AG09309 (cell line): ENCODE measurements at places on chromosomes 7 and 10.

GRCh38 chr7:85483177-85483576, 296.3 kb upstream of the SEMA3D start:
- peak; percentile 72 for DNase-seq

- DNase-seq: no peak
Measured at GRCh38 chr7:155722118-155722517, 77.7 kb downstream of the RBM33 start.

DNA sequence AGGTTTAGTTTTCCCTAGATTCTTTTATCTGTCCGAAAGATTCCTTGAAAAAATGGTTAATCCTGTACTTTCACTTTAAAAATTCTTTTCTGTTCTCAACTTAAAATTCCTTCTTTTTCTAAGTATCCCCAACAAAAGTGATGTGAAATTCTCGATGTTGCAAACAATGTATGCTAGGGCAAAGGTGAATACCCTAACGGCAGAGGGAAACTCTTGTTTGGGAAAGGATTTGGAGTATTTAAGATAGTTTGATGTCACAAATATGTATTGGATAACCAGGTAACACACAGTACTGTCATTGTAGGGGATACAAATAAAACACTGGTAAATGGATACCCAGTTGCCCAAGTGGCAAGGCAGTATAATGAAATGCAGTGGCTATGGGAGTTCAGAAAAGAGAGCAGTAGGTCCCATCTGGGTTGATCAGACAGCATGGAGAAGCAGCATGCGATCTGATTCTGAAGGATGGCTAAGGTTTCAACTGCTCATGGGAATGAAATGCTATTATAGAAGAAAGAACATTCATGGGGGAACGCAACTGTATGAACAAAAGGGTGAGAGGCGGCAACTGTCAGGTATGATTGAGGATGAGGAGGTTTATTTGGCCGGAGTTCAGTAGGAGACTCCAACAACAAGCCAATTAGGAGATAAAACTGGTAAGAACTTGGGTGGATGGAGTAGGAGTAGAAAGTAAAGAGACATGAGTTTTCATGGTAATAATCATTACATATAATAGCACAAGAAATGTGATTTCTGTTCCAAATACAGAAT, 3.2 kb upstream of the EPC1 start:
- no peak for DNase-seq

GRCh38 chr10:103627111-103627892, 133.8 kb downstream of the NEURL1 start:
- DNase-seq: no peak

DNA sequence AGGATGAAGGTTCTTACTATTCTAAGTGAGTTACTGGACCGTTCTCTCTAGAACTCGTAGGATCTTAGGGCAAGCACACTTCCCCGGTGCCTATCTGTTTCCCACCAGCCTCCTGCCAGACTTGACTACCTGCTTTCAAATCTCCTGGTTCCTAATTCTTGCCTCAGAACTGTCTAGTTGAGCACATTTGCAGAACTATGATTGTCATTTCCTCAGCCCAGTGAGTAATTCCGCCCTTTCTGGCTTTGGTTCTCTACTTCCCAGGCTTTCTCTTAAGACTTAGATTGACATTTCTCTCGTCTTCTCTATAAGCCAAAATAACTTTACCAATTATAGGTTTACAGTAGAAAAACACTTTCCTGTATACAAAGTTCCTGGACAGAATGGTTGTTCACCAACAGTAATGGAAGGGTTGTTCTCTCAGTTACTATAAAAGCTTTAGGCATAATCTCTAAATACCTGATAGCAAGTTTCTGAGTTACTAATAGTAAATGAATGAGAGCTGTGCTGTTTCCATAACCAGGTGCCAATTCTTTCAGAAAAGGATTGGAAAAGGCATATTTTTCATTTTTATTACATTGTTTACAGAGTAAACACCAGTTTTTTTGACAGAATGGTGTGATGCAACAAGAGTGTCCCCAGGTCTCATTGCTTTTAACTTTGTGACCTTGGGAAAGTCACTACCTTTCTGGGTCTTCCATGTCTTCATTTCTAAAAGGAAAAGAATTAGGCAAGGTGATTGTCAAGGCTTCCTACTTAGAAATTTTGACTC, 41.1 kb downstream of the PLEKHA8 start:
- no peak for DNase-seq

GRCh38 chr7:123944395-123944794, 19.4 kb downstream of the SPAM1 start:
- DNase-seq: no peak

DNA sequence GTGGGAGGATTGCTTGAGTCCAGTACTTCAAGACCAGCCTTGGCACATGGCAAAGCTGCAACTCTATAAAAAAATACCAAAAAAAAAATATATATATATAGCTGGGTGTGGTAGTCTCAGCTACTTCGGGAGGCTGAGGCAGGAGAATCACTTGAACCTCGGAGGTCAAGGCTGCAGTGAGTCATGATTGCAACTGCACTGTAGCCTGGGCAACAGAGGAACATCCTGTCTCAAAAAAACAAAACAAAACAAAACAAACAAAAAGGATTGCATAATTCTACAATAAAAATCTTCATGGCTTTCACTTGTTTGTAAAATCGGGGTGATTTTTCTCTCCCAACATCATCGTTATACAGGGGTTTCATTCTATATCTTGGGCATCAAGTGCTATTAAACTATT, 35.1 kb downstream of the GUSB start:
- no peak for DNase-seq

- no peak for DNase-seq
Measured at GRCh38 chr10:130357226-130357625, 221.0 kb downstream of the GLRX3 start.

DNA sequence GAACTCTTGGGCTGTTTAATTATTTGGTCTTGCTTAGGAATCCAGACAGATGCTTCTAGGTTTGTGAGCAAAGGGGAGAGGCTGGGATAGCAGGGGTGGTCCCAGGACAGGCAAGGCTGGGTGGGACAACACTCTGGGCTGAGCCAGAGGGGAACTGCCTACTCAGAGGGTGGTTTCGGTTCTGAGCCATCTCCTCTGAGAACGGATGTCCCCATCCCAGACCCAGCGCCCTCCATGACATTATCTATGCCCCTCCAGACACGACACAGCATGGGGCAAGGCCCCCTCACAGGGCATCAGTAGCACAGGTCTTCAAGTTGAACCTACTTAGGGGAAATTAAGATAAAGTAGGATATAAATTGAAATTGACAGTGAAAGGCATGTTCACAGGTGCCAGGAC, 7.1 kb downstream of the ASB10 start:
- DNase-seq: no peak

GRCh38 chr7:30427296-30428070, 51.1 kb downstream of the NOD1 start:
- DNase-seq: no peak

DNA sequence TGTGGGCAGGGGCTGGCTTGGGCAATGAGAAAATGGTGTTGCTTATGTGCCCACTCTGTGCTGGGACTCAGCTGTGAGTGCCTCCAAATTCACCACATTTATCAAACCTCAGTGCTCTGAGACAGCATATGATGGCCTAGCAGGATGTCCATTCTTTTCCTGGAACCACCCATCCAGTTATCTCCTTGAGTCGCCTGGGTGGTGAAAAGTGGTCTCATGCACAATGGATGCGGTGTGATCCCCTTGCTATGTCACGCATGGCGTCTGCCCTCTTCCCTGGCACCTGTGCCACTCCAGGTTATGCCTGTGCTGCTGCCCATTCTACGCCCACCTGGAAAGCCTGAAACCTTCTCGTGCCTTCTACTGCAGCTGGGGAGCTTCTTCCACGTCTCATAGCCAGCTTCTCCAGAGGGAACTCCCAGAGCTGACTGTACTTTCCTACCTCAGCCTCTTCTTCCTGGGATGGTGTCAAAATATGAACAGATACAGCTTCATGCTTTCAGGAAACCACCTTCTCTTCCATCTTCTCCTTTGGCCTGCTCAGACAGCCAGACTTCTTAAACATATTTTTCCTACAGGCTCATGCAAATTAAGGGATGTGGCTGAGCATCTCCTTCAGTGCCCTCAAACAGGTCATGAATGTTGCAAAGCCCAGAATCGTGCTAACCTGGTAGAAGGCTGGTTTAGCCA, 147.3 kb downstream of the PFKFB3 start:
- no peak for DNase-seq

DNA sequence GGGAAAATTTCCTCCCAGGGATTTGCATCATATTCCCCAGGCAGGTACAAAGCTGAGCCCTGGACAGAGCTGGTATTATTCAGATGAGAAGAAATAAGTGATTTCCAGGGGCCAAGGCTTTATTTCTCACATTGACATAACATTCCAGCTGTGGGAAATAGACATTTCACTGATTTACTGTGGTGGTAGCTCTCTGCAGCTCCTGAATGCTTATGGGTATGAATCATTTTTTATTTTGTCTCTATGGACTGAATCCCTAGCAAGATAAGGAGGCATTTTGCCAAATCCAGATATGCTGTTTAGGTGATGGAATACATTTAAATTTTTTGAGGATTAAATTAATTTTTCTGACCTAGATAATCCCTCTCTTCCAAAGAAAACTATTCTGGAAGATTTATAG, 97.9 kb downstream of the MTPN start:
- DNase-seq: no peak

DNA sequence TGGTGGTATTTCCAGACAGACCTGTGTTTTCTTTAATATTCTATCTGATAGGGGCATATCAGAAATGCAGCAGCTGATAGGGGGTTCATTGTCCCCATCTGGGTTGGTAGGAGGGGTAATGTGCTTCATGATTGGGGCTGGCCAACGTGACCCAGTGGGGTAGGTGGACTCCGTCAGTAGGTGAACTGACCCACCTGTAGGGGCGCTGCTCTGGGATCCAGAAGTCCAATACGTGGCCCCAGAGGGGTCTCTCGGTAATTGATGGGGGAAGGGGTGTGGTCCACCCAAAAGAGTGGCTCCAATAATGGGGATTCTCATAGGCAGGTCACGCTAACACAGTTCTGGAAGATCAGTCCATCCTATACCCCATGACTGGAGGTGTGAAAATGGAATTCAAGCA, 112.0 kb downstream of the PRLHR start:
- no peak for DNase-seq

GRCh38 chr10:58757352-58758065, 244.8 kb downstream of the BICC1 start:
- DNase-seq: no peak

- DNase-seq: no peak
Measured at GRCh38 chr10:133071733-133072132, 16.0 kb upstream of the ADGRA1 start.

DNA sequence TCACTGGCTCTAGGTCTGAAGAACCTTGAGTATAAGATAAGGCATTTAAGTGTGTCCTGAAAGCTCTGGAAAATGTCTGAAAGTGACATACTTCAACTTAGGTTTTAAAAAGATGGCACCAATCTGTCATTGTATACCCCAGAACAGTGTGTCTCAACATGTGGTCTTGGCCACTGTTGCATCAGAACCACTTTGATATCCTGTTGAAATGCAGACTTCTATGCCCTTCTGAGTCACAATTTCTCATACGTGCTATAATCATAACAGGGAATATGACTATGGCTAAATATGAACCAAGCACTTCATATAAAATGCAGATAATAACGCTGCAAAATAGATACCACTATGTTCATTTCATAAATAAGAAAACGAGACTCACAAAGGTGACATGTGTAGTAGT, 38.0 kb upstream of the GPAM start:
- DNase-seq: no peak

- DNase-seq: no peak
Measured at GRCh38 chr7:157973971-157974677, 613.5 kb downstream of the PTPRN2 start.

DNA sequence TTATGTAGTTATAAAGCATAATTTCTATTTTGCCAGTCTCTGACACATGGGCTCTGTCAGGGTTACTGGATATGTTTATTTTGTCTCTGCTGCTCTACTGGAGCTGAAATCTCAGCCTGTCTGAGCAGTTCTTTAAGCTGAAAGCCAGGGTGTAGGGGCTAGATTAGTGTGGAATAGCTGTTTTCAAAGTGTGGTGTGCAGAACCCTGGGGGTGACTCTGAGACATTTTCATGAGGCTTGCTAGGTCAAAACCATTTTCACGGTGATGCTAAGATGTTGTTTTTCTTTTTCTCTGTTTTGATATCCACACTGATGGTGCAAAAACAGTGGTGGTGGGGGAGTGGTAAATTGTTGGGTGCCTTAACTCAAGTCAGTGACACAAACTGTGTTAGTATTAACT, 45.5 kb downstream of the CREM start:
- no peak for DNase-seq

- no peak for DNase-seq
Measured at GRCh38 chr7:136998495-136998894, 130.0 kb downstream of the CHRM2 start.

DNA sequence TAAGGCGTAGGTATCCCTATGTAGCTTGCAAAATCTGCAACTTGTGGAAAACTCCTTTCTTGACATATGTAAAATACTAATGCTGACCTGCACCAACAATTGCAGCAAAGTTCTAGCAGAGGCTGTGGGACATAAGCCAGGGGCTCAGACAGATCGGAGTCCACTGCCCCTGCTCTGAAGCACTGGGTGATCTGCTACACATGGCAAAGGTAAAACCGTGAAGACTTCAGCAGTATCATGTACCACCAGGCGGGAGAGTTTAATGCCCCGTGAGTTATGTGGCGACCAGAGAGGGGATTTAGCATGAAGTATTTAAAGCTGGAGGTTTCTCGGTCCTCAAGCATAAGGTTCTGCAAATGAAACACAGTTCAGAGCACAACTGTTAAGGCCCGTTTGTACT, 76.4 kb downstream of the ABCC2 start:
- no peak for DNase-seq

GRCh38 chr7:107035446-107035845, 9.1 kb upstream of the PRKAR2B start:
- peak; percentile 57 for DNase-seq

GRCh38 chr7:17307558-17307957, 9.1 kb downstream of the AHR start:
- no peak for DNase-seq

DNA sequence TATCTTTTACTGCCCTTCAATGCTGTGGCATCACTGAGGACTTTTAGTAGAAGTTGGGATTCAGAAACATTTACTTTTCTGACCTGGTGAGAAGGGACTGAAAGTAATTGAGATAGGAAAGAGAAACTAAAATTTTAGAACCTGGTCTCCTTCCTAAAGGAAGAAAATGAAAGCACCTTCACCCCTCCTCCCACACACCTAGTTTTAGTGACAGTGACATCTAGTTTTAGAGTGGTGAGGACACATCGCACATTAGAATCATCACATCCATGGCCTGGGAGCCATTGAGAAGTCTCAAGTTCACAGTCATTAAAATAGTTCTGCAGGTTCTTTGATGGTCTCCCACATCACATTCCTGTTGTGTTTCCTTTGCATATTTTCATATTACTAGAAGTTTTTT, 16.1 kb downstream of the TAS2R41 start:
- no peak for DNase-seq

DNA sequence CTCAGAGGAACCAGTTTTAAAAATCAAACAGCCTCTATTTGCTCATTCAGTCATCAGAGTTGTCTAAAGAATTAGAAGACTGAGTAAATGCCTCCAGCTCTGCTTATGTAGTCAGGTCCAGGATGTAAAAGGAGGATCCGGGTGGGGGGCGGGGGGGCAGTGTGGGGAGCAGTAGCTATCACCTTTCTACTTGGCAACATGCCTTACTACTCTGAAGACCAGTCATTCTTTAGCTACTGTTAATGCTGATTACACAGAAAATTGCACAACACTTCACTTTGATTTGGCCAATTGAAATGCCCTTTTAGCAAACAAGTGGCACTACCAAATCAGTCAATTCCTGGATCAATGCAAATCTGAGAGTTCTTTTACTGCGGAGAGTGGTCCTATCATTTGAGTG, 164.2 kb downstream of the NXPH1 start:
- DNase-seq: no peak
